EH (cell line): ENCODE measurements at places on chromosomes 11 and 22.

- no peak for DNase-seq
These were observed 26.1 kb downstream of the TCIRG1 start for GRCh38 chr11:68064926-68065325.

DNA sequence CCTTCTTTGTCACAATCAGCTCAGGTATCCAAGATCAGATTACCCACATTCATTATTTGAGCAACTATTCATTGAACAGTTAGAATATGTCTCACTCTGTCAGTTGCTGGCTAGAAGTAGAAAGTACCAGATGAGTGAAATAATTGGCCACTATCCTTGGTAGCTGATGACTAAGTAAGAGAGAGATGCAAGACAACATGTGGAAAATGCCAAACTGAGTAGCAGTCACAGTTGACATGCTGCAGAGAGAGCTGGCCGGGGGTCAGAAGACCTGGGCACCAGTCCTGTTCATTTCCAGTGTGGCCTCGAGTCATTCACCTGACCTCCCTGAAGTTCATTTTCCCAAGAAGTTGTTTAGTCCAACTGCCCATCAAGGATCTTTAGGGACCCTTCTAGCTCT is 22.5 kb upstream of the SMIM35 start:
- peak; percentile 24 for DNase-seq

- no peak for DNase-seq
These were observed 278 bp downstream of the MMP26 start for GRCh38 chr11:4704790-4705334.

- DNase-seq = peak; percentile 70
These were observed 188.9 kb downstream of the ST3GAL4 start for GRCh38 chr11:126544108-126545056.

DNA sequence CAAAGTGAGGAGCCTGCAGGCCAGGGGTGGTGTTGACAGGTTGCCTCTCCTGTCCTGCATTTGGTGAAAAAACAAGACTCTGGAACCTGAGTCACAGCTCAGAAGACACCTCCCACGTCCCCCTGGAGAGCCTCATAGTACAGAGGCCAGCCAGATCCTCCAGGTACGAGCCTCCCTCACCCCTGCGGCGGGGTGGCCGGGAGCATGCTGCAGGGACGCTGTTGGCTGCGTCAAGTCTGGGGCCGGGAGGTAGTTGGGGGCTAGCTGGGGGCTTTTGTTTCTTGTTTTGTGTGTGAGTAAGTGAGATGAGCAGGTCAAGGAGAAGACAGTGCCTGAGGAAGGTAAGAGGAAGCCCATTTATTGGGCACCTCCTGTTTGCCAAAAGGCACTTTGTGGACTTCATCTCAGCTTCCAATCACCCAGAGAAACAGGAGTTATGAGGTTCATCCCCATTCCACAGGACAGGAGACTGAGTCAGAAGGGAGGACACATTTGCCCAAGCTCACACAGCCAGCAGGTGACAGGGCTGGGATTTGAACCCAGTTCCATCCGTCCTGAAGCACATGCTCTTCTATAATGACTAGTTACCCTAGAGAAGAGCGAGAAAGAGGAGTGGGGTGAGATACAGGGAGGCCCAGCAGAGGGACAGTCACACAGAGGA is 18.3 kb upstream of the WNT11 start:
- DNase-seq = no peak

DNA sequence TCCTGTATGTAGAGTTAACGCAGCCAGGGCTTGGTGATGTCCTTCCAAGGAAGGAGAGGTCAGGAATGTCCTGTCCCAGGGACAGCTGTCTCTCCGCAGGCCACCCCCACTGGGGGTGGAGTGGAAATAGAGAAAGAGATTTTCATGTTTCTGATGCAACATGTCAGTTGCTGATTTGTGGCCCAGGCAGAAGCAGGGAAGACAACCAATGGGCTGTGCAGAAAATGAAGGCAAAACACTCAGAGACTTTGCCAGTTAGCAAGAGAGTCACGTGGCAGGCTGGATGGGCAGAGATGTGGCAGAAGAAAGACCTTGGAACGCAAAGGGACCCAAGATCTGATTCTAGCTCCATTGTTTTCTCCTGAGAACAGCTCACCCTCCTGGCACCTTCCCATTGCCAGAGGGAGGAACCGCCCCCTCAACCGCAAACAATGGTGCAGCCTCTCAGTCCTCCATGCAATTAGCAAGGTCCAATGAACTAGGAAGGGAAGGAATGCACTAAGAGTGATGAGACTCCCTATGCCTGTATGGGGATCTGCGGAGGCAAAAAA is 71.0 kb downstream of the SYN3 start:
- DNase-seq = peak; percentile 11

- peak; percentile 27 for DNase-seq
These were observed 109.2 kb upstream of the MTMR2 start for GRCh38 chr11:96033095-96033494.

- DNase-seq = no peak
These were observed 31.7 kb upstream of the SORL1 start for GRCh38 chr11:121420398-121420797.

- DNase-seq = no peak
These were observed 43.7 kb downstream of the KREMEN1 start for GRCh38 chr22:29116397-29117123.

DNA sequence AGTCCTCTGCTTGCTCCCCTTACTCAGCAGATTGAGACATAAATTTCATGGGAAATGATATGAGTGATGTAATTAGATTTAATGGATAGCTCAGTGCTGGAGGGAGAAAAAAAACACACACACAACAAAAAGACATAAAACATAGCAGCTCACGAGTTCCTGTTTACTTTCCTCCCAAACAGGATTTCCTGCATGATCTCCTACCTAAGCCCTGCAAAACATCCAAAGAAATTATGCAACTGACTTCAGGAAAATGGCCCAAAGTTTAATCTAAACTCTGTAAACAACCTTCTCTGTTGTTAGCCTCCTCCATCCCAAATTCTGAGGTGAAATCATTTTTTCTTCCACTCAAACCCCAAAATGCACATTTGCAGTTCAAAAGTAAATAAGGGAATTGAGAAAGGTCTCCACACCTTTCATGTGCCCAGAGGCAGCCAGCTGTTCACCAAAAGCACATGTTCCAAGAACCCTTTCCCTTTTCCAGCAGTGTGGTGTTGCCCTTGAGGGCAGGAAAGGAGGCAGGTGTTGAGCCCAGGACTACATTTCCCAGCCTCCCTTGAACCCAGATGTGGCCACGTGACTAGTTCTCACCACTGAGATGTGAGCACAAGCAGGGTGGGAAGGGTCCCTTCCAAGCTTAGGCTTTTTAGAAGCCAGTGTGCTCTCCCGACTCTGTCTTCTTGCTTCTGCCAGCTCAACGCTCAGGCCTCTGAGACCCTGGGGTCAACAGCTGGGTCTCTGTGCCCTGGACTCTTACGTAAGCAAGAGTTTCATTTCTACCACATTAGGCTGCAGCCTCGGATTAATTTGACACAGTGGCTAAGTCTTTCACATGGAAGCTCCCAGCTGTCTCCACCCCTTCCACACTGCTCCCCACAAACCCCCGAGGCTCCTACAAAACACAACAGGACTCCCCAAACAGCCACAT is 301.2 kb downstream of the CTTN start:
- no peak for DNase-seq

GRCh38 chr11:44145011-44145775 is 49.7 kb downstream of the EXT2 start:
- DNase-seq = peak; percentile 47

DNA sequence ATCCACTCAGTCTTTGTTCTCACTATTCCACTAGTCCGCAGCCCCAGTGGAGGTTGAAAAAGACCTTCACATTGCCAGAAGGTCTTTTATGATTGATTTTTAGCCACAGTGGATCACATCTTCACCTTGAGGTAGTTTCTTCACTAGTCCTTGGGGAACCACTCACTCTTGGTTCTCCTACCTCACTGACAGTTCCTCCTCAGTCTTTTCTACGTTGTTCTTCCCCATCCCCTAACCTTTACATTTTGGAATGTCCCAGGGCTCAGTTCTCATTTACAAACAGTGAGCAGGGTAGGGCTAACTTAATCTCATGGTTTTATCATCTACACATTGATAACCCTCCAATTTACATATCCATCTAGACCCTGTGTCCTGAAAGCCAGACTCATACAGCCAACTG is 316.4 kb upstream of the SORL1-AS1 start:
- DNase-seq = no peak

DNA sequence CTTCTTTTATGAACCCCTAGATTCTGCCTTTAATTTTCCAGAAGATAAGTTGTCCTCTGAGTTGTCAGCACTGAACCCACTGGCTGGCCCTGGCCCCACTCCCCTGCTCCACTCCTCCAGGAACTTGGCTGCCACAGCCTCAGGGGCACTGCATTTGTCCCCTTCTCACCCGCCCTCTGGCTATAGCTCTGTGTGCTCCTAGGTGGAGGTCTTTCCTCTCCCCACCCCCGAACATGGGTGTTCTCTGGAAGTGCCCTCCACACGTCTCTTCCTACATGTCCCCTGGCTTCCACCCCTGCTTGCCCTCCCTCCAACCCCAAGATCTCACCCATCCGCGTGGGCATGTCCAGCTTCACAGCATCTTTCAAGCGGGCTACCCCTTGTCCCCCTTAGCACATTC is 137.7 kb upstream of the TEAD1 start:
- no peak for DNase-seq

DNA sequence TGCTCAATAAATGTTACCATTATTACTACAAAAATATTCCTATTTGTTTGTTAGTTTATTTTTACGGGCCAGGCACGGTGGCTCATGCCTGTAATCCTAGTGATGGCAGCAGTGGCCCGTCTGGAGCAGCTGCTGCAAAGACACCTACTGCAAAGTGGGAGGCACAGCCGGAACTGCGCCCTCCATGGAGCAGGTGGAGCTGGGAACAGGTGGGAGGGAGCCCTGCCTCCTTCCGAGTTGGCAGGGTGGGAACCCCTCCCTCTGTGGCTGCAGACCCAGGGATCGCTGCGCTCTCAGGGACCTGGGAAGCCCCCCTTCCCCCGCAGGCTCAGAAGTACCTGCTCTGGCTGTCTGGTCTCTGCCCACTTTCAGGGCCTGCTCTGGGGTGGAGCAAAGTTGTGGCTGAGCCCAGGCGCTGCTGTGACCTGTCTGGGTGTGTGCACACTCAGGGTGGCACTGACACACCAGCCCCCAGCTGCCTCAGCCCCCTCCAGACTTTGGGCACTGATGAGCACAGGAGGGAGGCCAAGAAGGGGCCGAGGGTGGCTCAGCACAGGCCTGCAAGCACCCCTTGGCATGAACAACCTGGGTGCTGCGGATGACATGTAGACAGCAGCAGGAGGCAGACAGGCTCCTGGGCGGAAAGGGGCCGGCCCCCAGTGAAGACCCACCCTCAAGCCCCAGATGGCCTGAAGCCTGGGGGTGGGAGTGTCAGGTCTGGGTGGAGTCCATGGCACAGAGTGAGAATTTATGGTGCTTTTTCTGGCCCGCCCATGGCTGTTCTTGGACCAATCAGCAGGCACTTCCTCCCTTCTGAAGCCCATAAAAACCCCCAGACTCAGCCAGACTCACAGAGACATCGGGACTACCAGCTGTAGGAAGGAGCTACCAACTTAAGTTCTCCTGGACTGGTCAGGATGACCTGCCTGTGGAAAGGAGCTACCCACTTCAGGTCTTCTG is 103.7 kb upstream of the CLMP start:
- DNase-seq = no peak

DNA sequence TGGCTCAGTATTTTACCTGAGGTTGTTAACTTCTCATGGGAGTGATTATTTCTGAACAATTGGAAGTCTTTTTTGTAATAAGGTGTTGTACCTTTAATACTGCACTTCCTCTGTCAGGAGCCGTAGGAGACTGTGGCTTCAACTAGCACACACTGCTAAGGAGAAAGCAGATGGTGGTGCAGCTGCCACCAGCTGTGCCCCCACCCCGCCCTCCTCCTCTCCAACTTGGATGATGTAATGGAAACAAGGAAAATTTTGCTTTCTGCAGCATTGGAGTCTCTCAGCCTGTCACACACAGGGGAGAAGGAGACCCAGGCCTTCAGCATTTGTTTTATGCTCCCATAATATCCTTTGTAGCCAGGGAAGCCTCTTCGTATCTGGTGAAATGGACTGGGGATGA is 91.2 kb downstream of the TEAD1 start:
- DNase-seq = no peak

- peak; percentile 35 for DNase-seq
These were observed 17.3 kb downstream of the APOL2 start for GRCh38 chr22:36221799-36222751.

- DNase-seq = no peak
These were observed 56.1 kb upstream of the NARS2 start for GRCh38 chr11:78630561-78631303.

DNA sequence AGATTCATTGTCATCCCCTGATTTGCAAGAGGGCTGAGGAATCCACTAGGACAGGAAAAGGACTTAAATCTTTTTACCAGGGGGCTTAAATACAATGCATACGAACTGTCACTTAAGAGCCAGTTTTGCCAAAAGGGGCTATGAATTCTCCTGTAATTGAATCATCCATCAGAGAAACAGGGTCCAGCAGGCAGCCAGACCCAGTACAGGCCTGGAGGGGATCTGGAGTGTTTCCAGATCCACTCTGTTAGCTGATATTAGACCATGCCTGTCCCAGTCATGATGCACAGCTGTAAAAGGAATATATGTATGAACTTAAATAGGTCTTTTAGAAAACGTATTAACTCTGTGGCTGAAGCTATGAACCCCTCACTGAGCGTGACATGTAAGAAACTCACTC is 53.8 kb upstream of the PRSS23 start:
- DNase-seq = peak; percentile 73

DNA sequence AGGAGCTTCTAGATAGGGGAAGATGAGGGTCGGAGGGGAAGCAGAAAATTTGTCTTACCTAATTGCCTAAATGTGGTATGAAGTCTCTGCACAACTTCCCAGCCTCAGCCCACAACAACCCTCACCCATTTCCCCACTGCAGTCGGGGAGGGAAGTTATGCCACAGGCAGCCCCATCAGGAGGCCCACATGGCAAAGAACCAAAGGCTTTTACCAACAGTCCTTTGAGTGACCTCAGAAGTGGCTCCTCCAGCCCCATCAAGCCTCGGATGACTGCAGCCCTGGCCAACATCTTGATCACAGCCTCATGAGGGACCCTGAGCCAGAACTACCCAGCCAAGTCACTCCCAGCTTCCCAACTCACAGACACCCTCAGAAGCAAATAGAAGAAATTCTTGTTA is 54.8 kb downstream of the CHST1 start:
- DNase-seq = no peak

DNA sequence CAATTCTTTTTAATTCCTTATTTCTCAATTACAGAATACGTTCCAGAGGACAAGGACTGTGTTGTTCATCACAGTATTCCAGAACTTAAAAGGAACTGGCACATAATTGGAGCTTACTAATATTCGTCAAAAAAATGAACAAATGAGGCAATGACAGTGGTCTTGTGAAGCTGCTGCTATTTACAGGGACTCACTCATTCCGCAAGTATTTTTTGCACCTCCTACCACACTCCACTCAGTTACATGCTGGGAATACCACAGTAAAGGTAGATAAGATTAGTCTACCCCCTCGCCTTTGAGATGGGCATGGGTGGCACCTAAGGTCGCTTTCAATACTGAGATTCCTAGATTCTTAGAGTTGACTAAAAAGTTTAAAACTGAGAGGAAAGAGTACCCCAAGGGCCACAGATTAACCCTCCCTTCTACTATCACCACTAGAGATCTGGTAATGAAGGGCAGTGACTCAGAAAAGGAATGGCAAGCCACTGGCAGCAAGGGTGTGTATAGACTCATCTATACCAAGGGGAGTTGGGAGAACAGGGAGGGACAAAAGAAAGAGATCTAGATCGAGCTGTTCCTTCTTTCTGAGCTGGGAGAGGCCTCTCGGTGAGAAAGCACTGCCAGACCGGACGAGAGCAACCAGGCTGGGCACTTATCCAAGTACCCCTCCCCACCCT is 85.0 kb downstream of the RPL27A start:
- DNase-seq = peak; percentile 80

GRCh38 chr11:67255353-67255752 is 10.9 kb upstream of the GRK2 start:
- no peak for DNase-seq
